ENCODE measurements at places on chromosomes 6 and 20. TPM values are rescaled to one million over a fixed set of nuclear protein-coding genes. Genes with fewer than 3 reads are reported as not detected.

Gene COL12A1
- total RNA-seq, result 40.4 TPM

Gene PKHD1
- 13.3 TPM for total RNA-seq

Gene CCN6
- total RNA-seq, result not detected

DNA sequence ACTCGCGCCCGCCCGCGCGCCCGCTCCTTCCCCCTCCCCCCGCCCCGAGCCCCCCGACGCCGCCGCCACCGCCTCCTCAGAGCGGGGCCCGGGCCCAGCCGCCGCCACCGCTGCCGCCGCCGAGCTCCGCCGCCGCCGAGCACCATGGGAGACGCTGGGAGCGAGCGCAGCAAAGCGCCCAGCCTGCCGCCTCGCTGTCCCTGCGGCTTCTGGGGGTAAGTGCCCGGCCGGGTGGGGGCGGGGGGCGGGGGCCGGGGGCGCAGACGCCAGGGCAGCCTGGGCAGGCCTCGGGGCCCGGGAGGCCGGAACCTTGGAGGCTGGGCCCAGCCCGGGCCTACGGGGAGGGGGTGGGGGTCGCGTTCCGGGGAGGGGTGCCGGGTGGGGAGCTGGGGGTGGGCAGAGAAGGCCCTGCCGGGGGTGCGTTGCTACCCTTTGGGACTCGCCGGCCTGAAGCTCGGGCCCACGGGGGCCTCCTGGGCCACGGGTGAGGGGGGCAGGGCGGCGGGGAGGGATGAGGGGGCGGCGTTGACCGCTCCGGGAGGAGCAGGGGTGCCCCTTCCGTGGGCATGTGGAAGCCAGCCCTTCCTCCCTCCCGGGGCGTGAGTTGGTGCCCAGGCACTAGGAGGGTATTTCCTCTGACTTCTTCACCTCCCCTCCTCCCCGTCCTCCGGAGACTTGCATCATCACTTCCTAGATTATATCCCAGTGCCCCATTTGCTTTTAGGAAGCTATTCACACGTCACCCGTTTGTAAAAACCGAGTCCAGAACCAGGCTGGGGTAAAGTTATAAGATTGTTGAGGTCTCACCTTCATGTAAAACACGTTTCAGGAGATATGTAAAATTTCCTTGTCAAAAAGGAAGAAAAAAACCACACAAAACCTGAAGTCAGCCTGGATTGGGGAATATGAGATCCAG, 533 bp downstream of the ZFAND3 start:
- peak; percentile 70 for DNase-seq

DNA sequence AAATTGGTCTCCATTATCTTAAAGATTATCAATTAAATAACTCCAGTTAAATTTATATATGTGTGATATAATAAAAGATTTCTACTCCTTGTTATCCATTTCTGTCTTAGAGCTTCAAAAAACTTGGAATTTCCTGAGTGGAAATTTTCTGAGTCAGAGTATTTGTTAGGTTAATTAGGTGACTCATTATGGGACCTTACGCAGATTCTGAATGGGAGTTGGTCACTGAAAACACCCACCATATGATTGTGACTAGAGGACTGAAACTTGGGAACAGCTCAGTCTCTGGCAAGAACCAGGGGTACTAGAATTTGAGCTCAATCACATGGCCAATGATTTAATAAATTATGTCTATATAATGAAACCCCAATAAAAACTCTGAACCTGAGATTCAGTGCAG, 125.4 kb upstream of the HMGCLL1 start:
- DNase-seq, result no peak

- DNase-seq, result no peak
Observed at GRCh38 chr6:88945415-88946008, 17.9 kb downstream of the RNGTT start.

GRCh38 chr6:43264599-43265145, 21.4 kb downstream of the TTBK1 start:
- no peak for DNase-seq

GRCh38 chr6:148250975-148251685, 91.5 kb upstream of the SASH1 start:
- no peak for DNase-seq

DNA sequence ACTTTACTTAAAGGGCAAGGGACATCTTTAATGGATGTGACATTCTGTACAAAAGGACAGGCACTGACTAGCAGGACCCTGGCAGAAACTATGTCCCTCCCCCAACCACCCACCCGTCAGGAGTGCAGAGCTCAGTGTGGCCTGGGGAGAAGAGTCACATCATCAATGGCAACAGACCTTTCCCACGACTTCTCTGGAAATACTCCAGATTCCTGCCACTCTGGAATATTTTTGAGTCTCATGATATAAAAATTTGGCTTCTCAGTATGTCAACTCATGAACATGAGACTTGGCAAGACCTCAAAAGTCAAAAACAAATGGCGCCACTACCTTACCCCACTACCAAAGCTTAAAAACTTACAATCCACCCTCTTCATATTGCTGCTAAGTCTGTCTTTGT, 118.3 kb downstream of the SLC23A2 start:
- DNase-seq, result no peak

- DNase-seq, result no peak
Observed at GRCh38 chr20:39547546-39548408, 585.6 kb downstream of the DHX35 start.

- no peak for DNase-seq
Observed at GRCh38 chr6:112189494-112189893, 64.9 kb downstream of the LAMA4 start.

- DNase-seq, result no peak
Observed at GRCh38 chr20:61502433-61502832, 250.4 kb downstream of the CDH4 start.

All from ureter (tissue), 1 donor.